ENCODE measurements at places on chromosomes 7 and 10.

GRCh38 chr10:49109669-49110340 lies 5.5 kb downstream of the VSTM4 start:
- DNase-seq = no peak

- no peak for DNase-seq
Measured at GRCh38 chr10:61688551-61689308, 26.0 kb downstream of the CABCOCO1 start.

GRCh38 chr7:134703782-134704181 lies 57.1 kb downstream of the BPGM start:
- no peak for DNase-seq

- DNase-seq = no peak
Measured at GRCh38 chr7:75740846-75741497, 2.2 kb upstream of the HIP1 start.

DNA sequence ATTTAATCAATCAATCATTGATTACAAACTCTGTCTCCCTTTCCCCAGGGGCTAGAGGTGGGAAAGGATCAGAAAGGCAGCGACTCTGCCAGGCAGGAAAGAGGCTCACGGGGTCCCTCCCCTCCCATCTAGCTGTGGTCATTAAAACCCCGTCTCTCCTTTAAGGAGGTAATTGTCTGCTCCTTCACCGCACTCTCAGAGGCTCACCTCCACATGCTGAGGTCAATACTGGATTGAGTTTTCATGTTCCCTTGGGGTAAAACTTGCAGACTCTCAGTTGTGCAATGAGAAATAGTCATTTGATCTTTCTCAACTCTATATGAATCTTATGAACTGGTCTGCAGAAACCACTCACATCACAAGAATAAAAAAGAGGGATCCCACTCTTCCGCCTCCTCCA lies 368.8 kb downstream of the ADRA2A start:
- no peak for DNase-seq

- no peak for DNase-seq
Measured at GRCh38 chr7:37433166-37433565, 15.5 kb downstream of the ELMO1 start.

- DNase-seq = no peak
Measured at GRCh38 chr10:32409741-32410140, 36.2 kb upstream of the CCDC7 start.

- DNase-seq = peak; percentile 34
Measured at GRCh38 chr10:126504063-126504760, 115.9 kb upstream of the ADAM12 start.

DNA sequence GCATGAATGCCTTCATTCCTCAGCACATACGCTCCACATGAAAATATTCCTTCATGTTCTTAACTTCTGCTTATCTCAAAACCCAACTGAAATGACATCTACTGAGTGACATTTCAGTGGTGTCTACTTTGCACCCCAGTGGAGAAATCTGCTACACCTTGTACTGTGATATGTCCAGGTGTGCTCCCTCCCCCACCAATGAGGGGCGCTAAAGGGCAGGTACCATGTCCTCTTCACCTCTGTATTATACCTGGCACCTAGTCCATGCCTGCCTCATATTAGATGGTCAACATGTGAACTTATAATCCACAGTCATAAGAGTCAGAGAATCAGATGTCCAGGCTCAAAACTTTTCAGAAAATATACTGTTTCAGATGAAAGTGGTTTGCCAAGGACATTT lies 2.1 kb downstream of the PAXIP1 start:
- no peak for DNase-seq

- DNase-seq = no peak
Measured at GRCh38 chr10:32982293-32982709, 24.3 kb upstream of the ITGB1 start.

GRCh38 chr10:58409956-58410610 lies 24.9 kb downstream of the TFAM start:
- no peak for DNase-seq

- no peak for DNase-seq
Measured at GRCh38 chr7:148963583-148964482, 64.5 kb downstream of the PDIA4 start.

GRCh38 chr7:98907570-98907969 lies 29.2 kb downstream of the TRRAP start:
- DNase-seq = no peak

- DNase-seq = no peak
Measured at GRCh38 chr10:133484818-133485217, 31.1 kb downstream of the SCART1 start.

- peak; percentile 13 for DNase-seq
Measured at GRCh38 chr7:155692317-155692716, 47.9 kb downstream of the RBM33 start.

- DNase-seq = no peak
Measured at GRCh38 chr7:137018468-137018867, 150.0 kb downstream of the CHRM2 start.

DNA sequence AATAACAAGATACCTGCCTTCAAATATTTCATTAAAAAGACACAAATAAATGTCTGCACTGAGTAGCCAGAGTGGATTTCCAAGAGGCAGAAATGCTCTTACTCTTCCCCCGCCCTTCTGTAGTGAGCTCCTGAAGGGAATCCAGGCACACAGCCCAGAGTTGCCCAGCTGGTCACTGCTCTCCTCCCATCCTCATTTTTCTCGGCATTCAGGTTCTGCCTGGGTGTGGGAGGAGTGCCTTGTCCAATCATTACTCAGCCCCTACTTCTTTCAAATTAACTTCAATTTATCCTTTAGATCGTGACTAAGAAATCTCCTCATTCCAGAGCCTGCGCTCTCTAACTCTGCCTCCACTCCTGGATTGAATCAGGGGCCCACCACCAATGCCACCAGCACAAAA lies 12.2 kb downstream of the CCDC6 start:
- no peak for DNase-seq

DNA sequence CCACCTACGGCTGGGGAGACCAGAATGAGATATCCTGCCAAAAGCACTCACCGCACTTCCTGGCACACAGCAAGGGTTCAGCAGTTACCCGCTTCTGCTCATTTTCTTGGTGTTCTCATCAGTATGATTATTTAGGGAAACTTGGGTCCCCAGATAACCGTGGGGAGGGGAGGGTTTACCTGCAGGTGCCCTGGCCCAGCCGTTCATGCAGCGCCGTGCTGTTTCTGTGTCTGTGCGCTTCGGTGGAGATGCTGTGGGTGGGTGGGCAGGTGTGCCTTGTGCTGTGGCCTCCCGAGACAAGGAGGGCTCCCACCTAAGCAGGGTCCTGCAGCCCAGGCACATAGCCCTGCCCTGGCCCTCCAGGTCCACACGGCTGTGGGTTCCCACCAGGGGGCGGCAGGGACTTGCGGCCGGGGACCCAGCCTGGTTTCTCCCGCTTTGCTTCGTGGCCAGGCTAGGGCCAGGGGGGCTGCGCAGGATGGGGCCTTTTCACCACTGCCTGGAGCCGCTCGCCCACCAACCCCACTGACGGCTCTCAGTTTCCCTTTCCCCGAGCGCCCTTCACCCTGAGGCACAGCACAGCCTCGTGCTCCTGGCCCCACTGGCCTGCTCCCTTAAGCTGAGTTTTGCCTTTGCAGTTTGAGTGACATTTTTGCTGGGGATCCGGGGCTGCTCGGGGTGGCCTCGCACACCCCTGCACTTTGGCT lies 78.5 kb downstream of the LHPP start:
- DNase-seq = peak; percentile 54

- no peak for DNase-seq
Measured at GRCh38 chr7:82364671-82365070, 78.9 kb downstream of the CACNA2D1 start.

DNA sequence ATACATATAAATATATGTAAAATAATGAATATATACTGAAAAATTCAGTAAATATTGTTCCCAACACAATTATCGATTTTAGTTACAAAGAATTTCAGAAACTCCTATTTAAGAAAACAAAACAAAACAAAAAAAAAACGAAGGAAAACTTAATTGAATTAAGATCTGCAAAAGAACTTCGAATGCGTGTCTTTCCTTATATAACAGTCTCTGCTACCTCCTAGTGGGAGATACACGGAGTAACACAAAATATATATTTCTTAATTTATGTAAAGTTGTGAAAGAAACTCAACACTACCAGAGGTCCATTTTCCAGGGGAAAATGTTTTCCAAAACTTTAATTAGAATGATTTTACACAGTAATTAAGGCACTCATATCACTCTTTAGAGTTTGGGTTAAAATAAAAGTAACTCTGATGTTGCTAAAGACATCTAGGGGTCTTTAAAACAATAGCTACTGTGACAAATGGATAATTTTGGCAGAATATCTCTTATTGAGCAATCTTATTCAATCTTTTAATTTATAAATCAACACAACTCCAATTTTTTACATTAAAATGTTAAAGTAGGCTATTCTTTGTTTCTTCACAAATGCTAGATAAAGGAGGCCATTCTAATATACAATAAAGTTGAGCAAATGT lies 41.6 kb downstream of the NEBL start:
- no peak for DNase-seq

GRCh38 chr7:159010937-159011721 lies 133.5 kb downstream of the VIPR2 start:
- no peak for DNase-seq

DNA sequence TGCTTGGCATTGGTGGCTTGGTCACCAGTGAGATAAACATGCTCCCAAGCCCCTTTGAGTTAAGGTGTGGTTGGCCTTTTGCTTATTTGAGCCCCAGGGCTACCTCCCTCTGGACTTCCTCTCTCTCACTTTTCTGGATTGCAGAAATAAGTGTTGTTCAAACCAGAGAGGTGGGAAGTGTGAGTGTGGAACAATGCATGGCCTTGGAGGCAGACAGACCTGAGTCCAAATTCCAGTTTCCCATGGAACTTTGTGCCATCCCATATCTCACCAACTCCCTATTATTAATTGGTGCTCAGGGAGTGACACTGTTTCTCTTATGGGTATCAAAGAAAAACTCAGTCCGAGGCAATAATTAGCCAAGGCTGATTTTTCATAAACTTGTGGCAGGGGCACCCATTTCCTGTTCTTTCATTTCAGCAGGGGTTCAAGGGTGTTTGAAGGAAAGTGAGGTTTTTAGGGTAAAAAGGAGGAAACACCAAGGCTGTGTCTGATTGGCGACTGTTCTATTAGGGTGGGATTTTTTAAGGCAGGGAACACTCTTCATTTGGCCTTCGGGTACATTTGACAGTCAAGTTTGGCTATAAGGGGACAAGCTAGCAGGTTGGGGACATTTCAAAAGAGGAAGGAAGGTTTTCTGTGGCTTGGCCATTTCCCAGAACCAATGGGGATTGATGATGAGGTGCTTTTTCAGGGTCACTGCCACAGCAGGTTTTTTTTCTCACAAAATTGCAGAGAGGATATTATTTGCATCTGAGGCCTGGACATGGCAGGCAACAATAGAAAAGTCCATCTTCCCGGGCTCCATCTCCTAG lies 148.8 kb upstream of the NPY start:
- DNase-seq = no peak

GRCh38 chr7:66631471-66631870 lies 2.8 kb downstream of the KCTD7 start:
- no peak for DNase-seq

DNA sequence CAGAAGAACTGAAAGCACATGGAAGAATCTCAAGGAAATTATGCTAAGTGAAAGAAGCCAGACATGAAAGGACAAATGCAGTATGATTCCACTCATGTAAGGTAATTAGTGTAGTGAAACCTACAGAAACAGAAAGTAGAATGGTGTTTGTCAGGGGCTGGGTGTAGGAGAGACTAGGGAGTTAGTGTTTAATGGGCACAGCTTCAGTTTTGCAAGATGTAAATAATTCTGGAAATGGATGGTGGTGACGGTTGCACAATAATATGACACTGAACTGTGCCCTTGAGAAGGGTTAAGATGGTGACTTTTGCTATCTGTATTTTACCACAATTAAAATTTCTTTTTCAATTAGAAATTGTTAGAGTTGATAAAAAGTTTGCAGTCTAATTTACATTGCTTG lies 157.3 kb upstream of the ADCY1 start:
- no peak for DNase-seq

DNA sequence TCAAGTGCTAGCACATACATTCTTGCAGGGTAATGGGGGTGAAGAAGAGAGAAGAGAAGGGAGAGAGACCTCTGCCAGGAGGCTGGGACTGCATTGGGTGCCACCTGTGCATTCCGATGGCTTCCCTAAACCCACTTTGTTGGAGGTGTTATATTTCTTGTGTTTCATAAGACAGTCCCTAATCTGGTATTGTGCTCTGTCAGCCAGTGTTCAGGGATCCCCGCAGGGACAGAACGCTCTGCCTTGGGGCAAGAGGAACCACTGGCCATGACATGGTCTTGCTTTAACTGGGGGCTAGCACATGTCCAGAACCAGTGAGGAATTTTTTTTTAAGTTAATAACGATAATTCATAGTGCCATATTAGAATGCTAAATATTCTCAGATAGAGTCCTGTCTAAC lies 365.2 kb upstream of the GALNT17 start:
- DNase-seq = no peak

GRCh38 chr7:94378356-94378755 lies 16.3 kb upstream of the COL1A2 start:
- no peak for DNase-seq

- DNase-seq = no peak
Measured at GRCh38 chr7:42226354-42226941, 10.6 kb downstream of the GLI3 start.

DNA sequence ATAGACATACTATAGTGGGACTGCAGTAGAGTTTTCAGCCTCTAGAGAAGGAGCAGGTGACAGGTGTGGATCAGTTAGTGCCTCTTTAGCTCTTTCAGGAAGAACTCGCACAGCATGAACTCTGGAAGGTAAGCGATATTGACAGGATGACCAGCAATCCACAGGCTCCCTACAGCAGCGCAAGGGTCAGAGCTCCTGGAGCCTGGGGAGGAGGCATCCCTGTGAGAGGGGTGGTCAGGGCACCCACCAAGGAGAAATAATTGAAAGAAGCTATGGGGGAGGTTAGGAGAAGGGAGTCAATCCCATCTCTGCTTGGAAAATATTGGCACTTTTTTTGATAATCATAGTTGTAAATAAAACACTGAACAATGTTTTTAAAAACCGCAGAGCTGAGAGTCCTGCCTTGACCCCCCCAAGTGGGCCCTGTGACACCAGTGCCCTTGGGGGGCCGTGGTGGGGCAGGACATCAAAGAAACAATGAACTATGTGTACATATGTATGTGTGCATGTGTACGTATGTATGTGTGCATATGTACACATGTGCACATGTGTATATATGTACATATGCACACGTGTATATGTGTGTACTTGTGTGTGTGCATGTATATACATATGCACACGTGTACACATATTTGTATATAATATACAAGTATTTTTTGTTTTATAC lies 13.8 kb downstream of the AKR1C3 start:
- DNase-seq = no peak

DNA sequence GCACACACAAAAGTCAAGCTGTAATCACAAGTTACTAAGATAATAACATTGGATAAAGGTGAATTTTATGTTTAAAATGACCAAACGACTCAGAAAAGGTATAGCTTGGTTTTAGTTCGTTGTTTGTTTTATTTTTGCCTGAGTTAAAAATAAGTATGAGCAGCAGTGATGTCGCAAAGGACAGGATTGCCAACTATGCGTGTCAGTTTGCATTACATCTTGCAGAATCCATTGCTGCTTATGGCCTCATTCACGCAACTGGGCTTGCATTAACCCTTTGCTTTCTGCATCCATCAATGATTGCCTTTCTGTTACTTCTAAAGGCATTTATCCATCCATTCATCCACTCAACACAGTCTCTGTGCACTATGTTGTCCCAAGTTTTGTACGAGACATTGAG lies 389.6 kb downstream of the DPP6 start:
- no peak for DNase-seq

GRCh38 chr10:33817605-33818004 lies 483.1 kb upstream of the NRP1 start:
- DNase-seq = no peak
